ENCODE measurements at places on chromosomes 2 and 18.

- DNase-seq: no peak
Measured at GRCh38 chr2:61045999-61046398, 19.7 kb upstream of the SANBR start.

- no peak for DNase-seq
Measured at GRCh38 chr18:74266161-74266560, 25.6 kb downstream of the CYB5A start.

DNA sequence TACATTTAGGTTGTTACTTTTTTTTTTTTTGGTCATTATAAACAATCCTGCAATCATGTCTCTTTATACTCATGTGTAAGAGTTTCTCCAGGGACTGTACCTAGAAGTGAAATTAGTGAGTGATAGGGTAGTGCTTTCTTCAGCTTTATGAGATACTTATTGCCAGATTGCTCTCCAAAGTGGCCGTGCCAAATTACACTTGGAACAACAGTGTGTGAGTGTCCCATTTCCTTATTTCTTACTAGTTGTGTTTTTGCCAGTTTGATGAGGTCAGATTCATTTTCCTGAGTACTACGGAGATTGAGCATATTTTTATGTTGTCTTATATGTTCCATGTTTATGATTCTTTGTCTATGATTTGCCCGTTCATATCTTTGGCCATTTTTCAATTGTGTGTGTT, 39.2 kb downstream of the GALNT1 start:
- DNase-seq: no peak

DNA sequence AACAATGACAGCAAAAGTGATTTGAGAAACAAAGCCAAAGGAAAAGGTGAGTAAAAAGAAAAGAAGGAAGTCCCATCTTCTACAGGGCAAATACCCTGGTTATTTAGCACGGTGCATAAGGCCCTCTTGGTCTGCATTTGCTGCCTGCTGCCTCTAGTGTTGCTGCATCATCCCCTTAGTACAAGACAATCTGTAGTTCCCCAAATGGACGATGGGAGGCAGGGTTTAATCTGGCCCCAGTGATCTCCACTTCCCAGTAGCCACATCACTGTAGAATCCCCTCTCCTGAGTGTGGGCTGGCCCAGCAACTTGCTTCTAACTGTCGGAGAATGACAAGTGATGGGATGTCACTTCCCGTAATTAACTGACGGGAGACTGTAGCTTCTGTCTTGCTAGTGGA, 85.1 kb downstream of the CTAGE1 start:
- peak; percentile 32 for DNase-seq

GRCh38 chr2:105741174-105741573, 3.5 kb upstream of the NCK2 start:
- DNase-seq: no peak

DNA sequence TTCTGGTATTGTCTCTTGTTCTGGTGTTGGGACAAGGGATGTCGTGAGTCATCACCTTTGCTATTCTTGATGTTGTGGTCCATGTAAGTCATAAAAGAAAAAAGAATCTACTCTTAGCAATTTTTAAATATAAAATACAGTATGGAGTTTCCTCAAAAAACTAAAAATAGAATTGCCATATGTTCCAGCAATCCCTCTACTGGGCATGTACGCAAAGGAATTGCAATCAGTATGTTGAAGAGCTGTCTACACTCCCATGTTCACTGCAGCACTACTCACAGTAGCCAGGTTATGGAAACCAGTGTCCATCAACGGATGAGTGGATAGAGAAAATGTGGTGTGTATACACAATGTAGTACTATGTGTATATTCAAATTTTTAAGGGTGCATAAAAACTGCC, 10.9 kb upstream of the GNAL start:
- no peak for DNase-seq

DNA sequence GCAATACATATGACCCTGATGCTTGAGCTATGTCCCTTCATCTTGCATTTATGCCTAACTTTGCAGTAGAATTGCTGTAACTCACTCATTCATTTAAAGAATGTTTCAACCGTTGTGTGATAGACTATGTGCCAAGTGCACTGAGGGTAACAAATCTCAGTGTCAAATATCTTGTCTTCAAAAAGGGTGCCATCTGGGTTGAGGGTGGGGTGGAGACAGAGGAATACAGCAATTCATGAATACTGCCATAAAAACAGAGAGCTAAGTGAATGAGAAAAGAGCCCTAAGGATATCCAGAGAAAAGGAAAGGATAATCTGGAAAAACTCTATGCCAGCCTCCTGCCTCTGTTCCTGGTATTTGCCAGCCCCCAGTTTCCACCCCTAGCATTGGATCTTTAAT, 1534.4 kb upstream of the PIK3C3 start:
- no peak for DNase-seq

GRCh38 chr2:238505119-238505891, 78.6 kb downstream of the ASB1 start:
- peak; percentile 27 for DNase-seq

DNA sequence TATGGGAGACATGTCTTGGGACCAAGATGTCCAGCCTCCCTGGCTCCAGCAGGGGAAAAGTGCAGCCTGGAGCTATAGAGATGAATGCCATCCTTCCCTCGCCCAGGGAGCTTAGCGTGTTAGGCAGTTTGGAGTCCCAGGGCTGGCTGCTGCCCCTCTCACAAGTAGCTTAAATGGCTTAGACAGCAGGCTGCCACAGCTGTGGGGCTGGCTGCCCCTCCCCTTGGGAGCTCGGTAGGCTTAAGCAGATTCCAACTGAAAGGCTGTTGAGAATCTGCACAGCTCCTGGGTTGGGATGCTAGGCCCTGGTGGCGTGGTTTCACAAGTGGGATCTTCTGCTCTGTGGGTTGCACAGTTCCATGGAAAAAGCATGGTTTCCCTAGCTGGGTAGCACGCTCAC, 940.5 kb upstream of the DDX18 start:
- DNase-seq: no peak

- peak; percentile 76 for DNase-seq
Measured at GRCh38 chr2:161238560-161239325, 69.5 kb upstream of the PSMD14 start.

GRCh38 chr18:63387861-63388260, 20.9 kb upstream of the KDSR start:
- DNase-seq: no peak

GRCh38 chr2:189770590-189771322, 8.2 kb upstream of the OSGEPL1 start:
- DNase-seq: no peak
